ENCODE measurements at places on chromosomes 1 and 21.

- no peak for DNase-seq
These were observed 3.5 kb upstream of the RAP1A start for GRCh38 chr1:111615870-111616715.

GRCh38 chr1:37667023-37667671 is 25.2 kb upstream of the CDCA8 start:
- no peak for DNase-seq

GRCh38 chr1:18010408-18010807 is 97.2 kb upstream of the IGSF21 start:
- no peak for DNase-seq

GRCh38 chr1:187396226-187396625 is 567.5 kb downstream of the PLA2G4A start:
- DNase-seq: no peak

GRCh38 chr1:188642704-188643103 is 1814.0 kb downstream of the PLA2G4A start:
- peak; percentile 93 for DNase-seq

GRCh38 chr1:111879081-111879480 is 110.4 kb downstream of the KCND3 start:
- no peak for DNase-seq

GRCh38 chr1:155591770-155592169 is 18.2 kb upstream of the MSTO1 start:
- DNase-seq: peak; percentile 82

DNA sequence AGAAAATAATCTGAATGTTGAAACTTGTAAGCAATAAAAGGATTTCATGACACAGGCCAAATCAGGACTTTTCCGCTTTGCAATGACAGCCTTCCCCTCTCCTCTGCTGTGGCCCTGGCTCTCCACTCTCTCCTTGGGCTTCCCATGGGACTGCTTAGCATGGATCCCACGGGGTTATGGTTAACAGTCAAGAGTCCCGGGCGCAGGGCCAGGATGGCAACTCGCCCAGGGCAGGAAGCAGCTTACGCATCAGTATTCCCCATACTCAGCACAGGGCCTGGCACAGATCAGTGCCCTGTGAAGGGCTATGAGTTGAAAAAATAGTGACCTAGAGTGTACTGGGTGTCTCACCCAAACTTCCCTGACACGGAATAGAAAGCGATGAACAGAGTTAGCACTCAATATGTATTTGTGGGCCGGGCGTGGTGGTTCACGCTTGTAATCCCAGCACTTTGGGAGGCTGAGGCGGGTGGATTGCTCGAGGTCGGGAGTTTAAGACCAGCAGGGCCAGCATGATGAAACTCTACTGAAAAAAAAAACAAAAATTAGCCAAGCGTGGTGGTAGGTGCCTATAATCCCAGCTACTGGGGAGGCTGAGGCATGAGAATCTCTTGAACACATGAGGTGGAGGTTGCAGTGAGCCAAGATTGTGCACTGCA is 29.1 kb upstream of the GRHL3 start:
- DNase-seq: peak; percentile 78

DNA sequence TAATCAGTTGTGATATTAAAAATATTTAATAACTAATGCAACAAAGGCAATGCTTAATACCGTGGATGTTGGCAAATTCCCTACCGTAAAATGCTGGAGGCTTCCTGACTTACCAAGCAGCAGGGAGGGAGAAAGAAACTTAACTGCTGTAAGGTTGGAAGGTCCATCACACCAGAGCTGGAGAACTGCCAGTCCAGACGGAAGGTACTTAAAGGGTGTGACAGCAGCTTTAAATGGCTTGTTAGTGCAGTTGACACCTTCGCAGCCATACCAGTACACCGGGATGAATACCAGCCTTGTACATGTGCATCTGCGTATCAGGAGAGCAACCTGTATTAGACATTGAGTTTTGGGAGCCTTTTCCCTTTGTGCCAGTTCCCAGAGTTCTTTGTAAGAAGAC is 269.5 kb upstream of the NCAM2 start:
- no peak for DNase-seq

DNA sequence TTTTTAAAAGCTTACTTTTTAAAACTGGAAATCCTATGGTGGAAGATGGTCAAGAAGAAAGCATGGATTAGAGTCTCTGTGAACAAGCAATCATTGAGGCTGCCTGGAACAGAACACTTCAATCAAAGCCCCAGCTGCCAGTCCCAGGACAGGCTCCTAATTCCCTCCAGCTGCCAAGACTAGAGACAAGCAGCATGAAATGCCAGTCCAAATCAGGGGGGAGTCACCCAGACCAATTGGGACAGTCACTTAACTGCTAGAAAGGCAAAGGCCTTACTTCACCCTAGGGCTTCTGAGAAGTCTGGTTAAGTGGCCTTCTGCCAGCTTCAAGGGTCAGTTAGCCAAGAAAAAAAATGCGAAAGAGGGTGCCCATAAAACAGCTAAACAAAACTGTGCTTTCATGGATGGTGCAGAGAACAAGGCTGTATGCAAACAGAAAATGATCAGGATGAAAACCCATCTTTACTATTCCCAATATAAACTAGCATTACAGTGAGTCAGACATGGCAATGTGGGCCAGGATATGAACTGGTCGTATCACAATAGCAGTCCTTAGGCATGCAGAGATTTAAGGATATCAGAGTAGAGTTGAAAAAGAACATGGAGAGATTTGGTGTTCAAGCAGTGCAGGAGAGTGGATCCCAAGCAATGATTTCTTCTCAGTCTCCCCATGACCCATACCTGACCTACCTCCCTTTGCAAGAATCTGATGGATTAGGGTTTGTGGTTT is 31.0 kb upstream of the MAN1A2 start:
- DNase-seq: no peak

- no peak for DNase-seq
These were observed 90.5 kb downstream of the TRABD2B start for GRCh38 chr1:47906527-47907176.

- no peak for DNase-seq
These were observed 286.3 kb upstream of the C1orf105 start for GRCh38 chr1:172134087-172134731.

DNA sequence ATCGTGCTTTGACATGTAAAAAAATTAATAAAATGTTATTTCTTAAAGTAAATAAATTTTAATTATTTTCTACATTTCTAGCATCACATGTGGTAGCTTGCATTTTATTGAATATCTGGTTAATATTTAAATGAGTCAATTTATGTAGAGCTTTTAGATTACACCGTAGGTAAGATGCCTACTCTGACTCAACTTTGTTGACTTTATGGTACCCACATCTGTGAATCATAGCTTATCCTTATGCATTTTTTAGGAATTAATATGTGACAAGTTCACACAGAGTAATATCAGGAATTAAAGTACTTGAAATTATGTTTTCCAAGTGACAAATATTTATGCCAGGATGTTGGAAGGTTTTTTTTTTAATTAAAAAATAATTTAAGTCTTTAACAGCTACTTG is 120.7 kb downstream of the LEPR start:
- no peak for DNase-seq

- no peak for DNase-seq
These were observed 15.7 kb downstream of the EPHX1 start for GRCh38 chr1:225825607-225826007.

- no peak for DNase-seq
These were observed 85.3 kb downstream of the MAP3K21 start for GRCh38 chr1:233412812-233413211.

GRCh38 chr1:210257698-210258529 is 25.3 kb downstream of the SERTAD4 start:
- no peak for DNase-seq

GRCh38 chr1:47194311-47194710 is 4.5 kb upstream of the PDZK1IP1 start:
- no peak for DNase-seq

GRCh38 chr1:36965275-36966159 is 68.8 kb downstream of the GRIK3 start:
- DNase-seq: no peak

- DNase-seq: no peak
These were observed at the start of gene TEKT2 for GRCh38 chr1:36083635-36084496. TEKT2 (plus strand) TSS chr1:36084094; CDS start chr1:36084922, 828 bp downstream.

GRCh38 chr1:86965827-86966182 is 51.4 kb downstream of the HS2ST1 start:
- DNase-seq: no peak

GRCh38 chr21:33025489-33026442 is at the start of gene OLIG2:
OLIG2 (plus strand) TSS chr21:33025935; CDS start chr21:33026863, 928 bp downstream.
- DNase-seq: no peak

GRCh38 chr1:216173376-216173995 is 249.8 kb downstream of the USH2A start:
- DNase-seq: no peak

DNA sequence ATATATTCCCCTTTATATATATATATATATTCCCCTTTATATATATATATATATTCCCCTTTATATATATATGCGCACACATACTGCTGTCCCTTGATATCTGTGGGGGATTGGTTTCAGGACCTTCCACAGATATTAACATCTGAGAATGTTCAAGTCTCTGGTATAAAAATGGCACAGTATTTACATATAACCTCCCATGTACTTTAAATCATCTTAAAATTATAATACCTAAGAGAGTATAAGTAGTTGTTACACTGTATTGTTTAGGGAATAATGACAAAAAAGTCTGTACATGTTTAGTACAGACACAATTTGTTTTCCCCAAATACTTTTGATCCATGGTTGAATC is 45.8 kb downstream of the NR5A2 start:
- DNase-seq: no peak

DNA sequence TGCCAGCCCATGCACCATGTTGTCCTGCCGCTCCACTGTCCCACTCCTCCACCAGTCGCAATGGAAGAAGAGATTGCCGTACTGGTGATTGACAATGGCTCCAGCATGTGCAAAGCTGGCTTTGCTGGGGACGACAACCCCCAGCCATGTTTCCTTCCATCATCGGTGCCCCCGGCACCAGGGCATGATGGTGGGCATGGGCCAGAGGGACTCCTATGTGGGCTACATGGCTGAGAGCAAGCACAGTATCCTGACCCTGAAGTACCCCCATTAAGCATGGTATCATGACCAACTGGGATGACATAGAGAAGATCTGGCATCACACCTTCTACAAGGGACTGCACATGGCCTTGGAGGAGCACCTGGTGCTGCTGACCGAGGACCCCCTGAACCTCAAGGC is 1.9 kb upstream of the AMY2B start:
- DNase-seq: no peak

- DNase-seq: no peak
These were observed 26.4 kb downstream of the WLS start for GRCh38 chr1:68205794-68206358.

DNA sequence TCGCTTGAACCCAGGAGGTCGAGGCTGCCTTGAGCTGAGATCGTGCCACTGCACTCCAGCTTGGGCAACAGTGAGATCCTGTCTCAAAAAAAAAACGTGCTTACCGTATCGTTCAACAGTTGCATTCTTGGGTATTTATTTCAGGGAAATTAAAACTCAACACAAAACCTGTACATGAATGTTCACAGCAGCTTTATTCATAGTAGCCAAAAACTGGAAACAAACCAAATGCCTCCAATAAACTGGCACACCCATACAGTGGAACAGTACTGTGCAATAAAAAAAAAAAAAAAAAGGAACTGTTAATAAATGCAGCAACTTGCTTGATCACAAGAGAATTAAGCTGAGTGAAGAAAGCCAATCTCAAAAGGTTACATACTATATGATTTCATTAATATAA is 6.7 kb downstream of the KHDRBS1 start:
- no peak for DNase-seq

GRCh38 chr1:206568256-206568655 is 44.0 kb downstream of the EIF2D start:
- no peak for DNase-seq

- DNase-seq: no peak
These were observed 339.0 kb downstream of the BRINP3 start for GRCh38 chr1:190138702-190139101.

GRCh38 chr1:244294599-244295224 is 157.0 kb downstream of the ADSS2 start:
- no peak for DNase-seq

DNA sequence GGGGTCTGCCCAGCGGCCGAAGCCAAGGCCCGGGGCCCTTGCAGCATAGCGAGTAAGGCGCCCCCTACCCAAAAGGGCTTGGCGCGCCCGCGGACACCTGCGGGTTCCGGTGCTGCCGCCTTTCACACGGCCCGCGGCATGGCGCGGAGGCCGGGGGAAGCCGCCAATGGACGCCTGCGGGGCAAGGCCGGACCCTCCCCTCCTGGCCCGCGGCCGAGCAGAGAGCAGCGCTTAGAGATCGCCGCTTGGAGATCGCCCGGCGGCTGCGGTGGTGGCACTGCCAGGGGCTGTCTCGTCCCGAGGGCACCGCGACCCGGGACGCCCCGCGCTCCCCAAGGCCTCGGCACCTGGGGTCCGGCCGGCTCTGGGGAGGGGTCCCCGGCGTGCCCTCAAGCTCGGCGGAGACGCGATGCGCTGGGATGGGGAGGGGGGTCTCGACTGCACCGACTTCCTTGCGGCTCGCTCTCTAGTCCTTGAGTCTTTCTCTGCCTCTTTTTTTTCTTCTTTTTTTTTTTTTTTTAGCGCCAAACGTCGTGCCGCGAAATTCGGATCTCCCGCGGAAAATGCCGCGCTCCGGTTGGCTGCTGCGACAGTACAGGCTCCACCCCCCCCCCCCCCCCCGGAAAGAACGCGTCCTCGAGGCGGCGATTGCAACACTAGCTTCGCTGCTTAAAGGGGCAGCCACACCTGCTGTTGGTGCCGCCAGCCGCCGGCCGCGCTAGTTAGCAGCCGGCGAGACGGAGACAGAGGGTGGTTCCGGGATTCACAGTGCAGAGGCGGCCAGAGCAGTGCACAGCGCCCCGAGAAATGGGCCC is at the start of gene E2F2:
Gene E2F2, minus strand, starts transcription at position 487 of the 815 bp plus-strand sequence. Its CDS starts 440 bp downstream, at position 47.
- DNase-seq: peak; percentile 69

- no peak for DNase-seq
These were observed 2.1 kb upstream of the QSOX1 start for GRCh38 chr1:180152588-180152987.

- DNase-seq: no peak
These were observed 65.5 kb downstream of the CASZ1 start for GRCh38 chr1:10730985-10731384.

DNA sequence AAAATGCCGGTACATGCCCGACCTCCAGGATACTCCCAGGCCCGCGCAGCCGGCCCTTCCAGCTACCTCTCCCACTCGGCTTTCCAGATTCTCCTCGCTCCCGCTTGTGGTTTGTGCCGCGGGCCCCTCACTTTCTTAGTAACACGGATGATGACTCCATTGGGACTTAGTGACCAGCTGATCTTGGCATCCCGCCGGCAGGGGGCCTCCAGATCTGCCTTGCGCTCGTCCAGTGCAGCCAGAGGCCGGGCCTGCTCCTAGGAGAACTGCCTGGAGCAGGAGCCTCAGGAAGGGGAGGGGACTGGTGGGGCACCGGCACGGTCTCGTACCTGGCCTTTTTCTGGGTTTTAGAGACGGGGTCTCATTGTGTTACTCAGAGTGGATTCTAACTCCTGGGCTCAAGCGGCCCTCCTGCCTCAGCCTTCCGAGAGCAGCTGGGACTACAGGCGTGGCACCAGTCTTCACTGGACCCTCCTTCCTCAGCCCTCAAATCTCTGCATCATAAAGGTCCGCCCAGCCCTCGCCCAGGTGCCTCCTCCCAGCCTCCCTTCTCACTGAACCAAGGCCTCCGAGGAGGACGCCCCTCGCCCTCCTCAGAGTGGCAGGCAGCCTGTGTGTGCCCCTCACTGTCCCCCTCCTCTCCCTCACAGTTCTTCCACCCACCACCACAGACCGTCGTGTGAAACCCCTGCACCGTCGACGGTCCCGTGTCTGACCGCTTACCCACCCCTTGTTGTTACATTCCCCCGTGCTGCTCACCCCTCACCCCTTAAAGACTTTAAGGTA is 78.6 kb downstream of the SLC25A24 start:
- no peak for DNase-seq
